Tongue (tissue), 3 donors: ENCODE measurements at places on chromosomes 7 and 10. TPM values are rescaled to one million over a fixed set of nuclear protein-coding genes. Genes with fewer than 3 reads are reported as not detected.

DNA sequence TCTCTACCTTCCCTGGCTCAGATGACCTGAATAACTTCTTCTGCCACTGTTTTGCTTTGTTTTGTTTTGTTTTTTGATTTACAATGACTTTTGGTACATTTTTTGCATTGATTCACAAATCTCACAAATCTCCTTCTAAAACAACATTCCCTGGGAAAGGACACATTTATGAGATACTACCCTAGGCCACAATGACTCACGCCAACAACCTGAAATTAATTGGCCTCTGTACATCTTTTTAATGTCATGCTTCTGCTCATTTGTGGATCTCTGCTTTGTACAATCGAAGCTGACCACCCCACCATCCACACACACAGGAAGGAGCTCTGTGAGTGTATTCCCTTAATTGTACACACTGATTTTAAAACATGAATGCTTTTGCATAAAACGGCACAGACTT, 156.7 kb upstream of the PFKP start:
- DNase-seq = no peak

DNA sequence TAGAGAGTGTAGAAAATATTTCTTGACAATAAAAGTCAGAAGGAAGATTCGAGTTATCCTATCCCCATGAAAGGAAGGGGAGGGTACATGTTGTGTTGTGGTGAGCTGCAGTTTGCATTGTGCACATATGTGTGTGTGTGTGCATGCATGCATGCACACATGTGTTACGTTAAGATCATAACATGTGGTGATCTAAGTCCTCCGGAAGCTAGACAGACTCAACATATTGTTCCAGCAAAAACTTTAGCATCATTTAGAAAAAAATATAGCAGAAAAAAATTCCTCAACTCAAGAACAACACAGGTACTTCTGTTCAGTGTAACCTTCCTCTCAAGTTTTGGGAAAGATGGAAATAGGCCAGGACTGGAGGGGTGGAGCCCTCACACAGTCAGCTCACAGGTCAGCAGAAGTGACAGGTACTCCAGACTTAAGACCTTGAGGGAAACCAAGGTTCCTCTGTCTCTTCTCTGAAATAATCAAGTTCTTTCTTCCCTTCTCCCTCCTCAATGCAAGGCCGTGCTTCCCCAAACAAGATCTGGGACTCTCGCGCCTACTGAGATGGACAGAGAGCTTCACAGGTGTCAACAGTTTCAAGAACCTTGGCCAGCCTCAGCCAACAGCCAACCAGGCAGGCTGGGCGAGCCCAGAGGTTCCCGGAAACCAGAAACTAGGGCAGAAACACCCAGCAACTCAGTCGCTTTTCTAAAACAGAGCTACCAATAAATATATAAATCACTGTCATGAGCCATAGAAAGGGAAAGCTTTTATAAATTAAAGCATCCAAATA, 205.2 kb downstream of the FAM107B start:
- DNase-seq = no peak

DNA sequence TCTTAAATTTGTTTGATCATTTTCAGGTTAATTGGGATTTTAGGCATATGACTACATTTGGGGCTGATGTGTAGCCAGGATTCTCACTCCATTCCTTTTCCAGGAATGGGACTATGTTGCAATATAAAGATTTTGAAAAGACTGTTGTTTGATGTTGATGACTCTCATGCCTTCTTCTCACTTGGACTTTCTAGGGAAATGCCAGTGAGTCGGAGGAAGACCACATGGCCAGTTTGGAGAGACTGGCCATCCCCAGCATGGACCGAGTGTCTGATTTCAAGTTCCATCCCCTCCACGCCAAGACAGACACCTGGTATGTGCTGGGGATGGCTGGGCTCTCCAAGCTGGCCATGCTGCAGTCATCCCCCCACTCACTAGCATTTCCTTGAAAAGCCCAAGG, 5.5 kb downstream of the IGFBP3 start:
- no peak for DNase-seq

DNA sequence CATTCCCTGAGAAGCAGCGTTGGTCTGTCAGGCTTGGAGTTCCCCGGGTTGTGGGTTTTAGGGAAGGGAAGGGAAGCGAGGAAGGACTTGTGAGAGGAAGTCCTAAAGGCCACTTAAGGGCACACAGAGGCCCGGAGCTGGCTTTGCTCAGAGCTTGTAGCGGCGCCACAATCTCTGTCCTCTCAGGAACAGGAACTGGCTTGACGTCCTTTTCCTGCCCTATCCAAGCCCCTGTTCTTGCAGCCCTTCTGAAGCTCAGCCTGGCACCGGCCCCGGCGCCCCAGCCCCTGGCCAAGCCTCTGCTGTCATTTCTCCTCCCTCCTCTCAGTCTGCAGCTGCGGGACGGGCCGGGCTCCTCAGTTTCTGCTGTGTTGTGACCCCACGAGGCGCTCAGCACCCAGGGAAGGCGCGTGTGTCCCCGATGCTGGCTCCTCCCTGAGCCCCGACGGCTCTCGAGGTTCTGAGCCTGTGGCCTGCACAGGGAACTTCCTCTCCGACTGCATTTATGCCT, at the start of gene GIMAP8:
TSS of gene GIMAP8 (plus strand) at position 140 of the 511 bp plus-strand sequence. CDS start 16,069 bp downstream, outside the sequence.
- DNase-seq = no peak

The PCBD1 gene
- total RNA-seq = 30.9 TPM

The OR2A12 gene
- total RNA-seq = not detected

The AOC1 gene
- total RNA-seq = not detected

The DIP2C gene
- total RNA-seq = 39.0 TPM
